ENCODE measurements at places on chromosomes 16 and 17.

- DNase-seq, result no peak
Observed at GRCh38 chr17:11130367-11130766, 110.6 kb upstream of the SHISA6 start.

DNA sequence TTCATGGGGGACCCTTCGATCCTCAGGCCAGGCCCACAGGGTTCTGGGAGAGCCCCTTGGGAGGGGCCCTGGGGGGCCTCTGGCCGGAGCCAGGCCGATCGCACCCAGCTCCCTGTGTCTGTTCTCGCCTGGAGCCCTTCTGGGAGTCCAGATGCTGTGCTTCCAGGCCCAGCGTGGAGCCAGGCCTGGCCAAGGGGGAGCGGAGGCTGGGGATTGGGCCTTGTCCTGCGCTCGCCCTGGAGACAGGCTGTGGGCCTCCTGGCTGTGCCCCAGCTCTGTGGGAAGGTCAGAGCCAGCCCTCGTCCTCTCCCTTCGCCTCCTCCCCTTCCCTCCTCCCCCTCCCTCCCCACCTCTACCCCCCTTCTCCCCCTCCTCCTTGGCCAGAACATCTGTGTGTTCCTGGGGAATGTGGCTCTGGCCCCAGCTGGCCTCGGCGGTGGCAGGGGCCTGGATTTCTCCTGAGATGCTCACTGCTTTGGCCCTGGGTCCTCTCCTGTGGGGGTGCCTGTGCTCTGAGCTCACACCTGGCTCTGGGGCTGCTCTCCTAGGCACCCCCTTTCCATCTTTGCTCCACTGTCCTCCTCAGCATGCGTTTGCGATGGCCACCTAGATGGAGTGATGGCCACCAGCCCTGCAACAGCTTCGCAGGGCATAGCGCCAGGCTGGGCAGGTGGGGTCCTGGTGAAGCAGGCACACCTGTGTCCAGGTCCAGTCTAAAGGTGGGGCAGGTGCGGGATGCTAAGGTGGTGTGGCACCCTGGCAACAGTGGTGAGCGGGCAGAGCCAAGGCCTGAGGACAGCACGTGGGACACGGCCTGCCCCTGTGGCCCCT, 90.6 kb upstream of the CIBAR2 start:
- no peak for DNase-seq

- no peak for DNase-seq
Observed at GRCh38 chr17:43353393-43353792, 45.4 kb upstream of the ARL4D start.

GRCh38 chr17:77475016-77475976, 334.5 kb downstream of the SEC14L1 start:
- DNase-seq, result peak; percentile 54

DNA sequence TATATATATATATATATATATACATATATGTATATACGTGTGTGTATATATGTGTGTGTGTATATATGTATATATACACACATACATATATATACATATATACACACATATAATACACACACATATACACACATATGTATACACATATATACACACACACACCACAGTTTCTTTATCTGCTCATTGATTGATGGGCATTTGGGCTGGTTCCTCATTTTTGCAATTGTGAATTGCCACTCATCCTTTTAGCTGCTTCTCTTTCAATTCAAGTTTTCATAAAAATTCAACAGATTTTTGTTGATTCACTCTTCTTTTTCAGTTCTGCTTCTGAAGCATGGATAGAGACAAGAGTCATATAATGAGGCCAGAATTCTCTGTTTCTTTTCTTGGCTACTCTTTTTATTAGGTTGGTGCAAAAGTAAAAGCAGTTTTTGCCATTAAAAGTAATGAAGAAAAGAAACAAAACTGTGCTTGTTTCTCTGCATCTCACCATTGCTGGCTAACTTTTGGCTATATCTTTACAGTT, 44.5 kb downstream of the SLFN5 start:
- no peak for DNase-seq

DNA sequence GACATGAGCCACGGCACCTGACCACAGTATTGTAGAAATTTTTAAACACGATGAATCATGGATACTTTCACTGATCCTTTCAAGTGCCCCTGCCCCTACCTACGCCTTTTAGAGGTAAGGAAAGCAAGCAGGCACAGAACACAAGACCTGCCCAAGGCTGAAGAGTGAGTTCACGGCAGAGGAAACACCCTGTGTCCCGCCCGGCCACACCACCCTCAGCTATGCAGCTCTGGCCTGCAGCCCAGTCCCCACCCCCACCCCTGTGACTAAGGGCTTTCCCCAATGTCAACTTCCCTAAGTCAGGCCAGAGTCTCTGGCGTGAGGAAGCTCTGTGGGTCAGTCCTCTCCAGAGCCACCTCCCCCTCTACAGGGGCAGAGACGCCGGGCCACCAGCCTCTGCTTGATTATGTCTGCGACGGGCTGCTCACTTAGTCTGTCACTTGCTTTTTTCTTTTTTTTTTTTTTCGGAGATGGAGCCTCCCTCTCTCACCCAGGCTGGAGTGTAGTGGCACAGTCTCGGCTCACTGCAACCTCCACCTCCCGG, 8.4 kb downstream of the SLC16A5 start:
- DNase-seq, result no peak

- no peak for DNase-seq
Observed at GRCh38 chr17:30819971-30820705, 4.4 kb downstream of the CRLF3 start.

DNA sequence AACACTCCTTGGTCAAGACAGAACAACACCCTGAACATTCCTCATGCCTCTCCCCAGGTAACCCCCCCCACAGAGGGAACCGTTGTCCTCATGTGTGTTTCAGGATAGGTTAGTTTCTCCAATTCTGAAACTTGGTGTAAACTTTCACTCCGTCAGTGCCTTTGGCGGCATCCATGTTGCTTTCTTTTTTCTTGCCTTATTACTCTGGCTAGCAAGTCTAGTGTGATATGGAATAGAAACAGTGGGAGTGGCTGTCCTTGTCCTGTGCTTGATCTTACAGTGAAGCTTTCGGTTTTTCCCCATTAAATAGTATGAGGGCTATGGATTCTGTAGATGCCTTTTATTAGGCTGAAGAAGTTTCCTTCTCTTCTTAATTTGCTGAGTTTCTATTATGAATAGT, 35.7 kb upstream of the GNG13 start:
- no peak for DNase-seq

- no peak for DNase-seq
Observed at GRCh38 chr17:42266918-42267766, 9.0 kb downstream of the STAT5B start.

DNA sequence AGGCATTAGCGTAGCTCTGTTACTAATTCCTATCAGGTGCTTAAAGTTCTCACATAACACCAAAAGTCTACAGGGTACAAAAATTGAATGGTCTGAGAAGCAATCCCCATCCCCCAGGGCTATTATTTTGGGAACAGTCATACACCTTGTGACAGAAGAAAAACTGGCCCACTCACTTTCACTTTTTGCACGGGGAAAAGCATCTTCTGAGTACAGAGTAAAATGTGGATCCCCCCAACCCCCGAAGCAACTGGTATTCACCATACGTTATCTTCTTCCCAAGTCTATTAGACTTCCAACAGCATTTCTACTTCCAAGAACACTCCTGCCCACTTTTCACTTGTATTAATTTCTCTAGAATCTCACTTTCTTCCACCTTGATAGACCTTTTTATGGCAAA, 11.8 kb downstream of the GGA3 start:
- DNase-seq, result no peak

DNA sequence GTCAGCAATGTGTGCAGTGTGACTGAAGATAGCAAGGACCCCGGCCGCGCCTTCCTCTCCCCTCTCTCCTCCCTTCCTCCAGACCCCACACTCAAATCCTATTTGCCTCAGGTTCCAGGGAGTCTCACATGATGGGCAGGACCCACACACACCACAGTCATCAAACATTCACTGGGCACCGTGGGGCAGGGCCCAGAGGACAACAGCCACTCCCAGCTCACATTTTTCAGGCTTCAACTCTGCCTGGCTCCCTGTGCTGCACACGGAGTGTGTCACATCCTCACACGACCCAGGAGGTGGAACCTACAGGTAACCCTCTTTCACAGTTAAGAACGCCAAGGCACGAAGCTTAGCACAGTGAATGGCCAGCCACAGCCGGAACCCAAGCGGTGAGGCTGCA, 30.5 kb downstream of the PEMT start:
- DNase-seq, result no peak

DNA sequence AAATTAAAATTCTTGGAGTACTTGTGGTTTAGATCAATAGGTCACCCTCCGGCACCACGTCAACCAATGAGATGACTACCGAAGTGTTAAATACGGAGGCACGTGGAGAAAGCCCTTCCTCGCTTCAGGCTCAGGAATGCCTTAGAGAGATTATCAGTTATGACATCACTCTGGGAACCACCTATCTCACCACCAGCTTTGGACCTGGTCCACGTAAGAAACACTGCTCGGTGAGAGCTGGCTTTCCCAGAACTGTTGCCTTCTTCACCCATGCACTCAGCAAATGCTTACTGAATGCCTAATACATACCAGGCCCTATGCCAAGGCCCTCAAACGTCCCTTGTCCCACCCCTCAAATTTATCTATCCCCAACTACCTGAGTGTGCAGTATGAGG, 71.3 kb downstream of the SMG6 start:
- DNase-seq, result no peak

- no peak for DNase-seq
Observed at GRCh38 chr16:68287276-68288251, 23.2 kb downstream of the SLC7A6OS start.

DNA sequence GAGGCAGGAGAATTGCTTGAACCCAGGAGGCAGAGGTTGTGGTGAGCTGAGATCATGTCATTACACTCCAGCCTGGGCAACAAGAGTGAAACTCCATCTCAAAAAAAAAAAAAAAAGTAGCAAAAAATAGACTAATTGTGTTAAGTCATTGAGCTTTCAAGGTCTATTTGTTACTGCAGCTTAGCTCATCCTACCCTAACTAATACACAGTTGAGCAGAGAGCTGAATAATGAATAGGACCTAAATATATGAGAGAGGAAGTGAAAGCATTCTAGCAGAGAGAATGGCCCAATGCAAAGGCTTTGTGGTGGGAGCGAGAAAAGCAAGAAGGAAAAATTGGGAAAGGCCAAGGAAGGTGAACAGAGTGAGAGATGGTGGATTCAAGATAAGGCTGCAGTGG, 128.3 kb downstream of the AXIN2 start:
- no peak for DNase-seq

GRCh38 chr17:11331547-11332513, 90.8 kb downstream of the SHISA6 start:
- DNase-seq, result no peak

- DNase-seq, result no peak
Observed at GRCh38 chr16:68972720-68973119, 129.4 kb downstream of the TANGO6 start.
